ENCODE measurements at places on chromosomes 2 and 18.

DNA sequence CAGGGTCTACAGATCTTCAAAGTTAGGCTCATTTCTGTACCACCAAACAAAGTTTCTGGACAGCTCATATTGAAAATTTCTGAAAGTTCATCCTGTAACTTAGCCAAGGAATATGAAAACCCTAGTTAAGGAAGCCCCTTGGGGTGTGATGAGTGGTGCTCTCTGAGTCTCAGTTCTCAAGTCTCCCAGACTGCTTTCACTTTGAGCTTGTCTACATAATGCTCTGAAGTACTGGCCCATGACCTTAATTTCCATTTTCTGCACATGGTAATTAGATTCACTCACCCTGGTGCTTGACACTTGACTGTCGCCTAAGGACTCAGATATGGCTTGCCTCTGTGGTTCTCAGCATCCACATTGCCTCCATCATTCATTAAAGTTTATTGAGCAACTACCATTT is 51.7 kb upstream of the SATB2 start:
- DNase-seq: no peak

GRCh38 chr2:65397122-65397521 is 35.3 kb downstream of the SPRED2 start:
- no peak for DNase-seq

DNA sequence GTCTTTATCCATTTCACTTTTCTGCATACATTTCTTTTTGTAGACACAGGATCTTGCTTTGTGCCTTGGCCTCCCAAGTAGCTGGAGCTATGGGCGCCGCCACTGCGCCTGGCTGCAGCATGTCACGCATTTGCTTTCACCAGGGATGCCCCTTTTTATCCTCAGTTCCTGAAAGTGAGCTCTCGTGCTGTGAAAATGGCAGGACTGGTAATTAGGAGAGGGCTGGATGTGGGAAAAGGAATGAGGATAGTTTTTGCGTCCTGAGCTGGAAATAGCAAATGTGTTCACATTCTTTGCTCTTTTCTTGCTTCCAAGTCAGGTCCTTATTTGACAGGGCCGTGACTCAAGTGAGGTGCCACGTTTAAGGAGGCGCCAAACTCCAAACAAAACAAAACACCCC is 104.6 kb downstream of the LDLRAD4 start:
- no peak for DNase-seq

- DNase-seq: no peak
Observed at GRCh38 chr2:25270061-25270460, 71.7 kb downstream of the DNMT3A start.

DNA sequence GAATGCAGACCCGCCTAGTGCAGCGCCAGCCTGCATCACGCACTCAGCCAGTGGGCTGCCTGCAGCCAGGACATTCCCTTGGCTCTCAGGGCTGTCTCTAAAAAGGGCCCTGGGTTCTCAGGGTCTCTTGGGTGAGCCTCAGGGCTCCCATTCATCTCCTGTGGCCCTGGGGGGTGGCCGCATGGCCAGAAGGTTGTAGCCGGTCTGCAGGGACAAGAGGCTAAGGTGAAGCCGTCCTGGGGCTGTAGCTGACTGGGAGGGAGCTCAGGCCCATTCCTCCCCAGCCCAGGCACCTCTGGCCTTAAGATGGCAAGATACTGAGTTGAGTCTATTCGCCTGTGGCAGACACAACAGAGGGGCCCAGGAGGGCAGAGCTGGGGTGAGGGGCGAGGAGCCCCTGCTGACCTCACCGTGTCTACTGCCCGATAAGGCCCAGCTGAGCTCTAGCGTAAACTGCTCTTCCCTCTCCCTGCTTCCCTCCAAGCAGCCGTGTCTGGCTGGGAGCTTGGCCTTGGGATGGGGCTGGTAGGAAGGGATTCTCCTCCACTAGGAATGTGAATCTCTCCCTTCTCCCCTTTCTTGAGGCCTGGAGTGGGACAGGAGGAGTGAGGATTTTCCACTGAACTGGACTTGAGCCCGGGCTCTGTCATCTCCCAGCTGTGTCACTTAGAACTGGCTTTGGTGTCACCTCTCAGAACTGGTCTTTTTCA is 37.9 kb downstream of the INHBB start:
- no peak for DNase-seq
